ENCODE measurements at places on chromosomes 1 and 21.

GRCh38 chr1:212782422-212783154, 9.0 kb downstream of the NSL1 start:
- DNase-seq, result no peak

- DNase-seq, result no peak
Observed at GRCh38 chr1:53781654-53782053, 42.7 kb upstream of the GLIS1 start.

DNA sequence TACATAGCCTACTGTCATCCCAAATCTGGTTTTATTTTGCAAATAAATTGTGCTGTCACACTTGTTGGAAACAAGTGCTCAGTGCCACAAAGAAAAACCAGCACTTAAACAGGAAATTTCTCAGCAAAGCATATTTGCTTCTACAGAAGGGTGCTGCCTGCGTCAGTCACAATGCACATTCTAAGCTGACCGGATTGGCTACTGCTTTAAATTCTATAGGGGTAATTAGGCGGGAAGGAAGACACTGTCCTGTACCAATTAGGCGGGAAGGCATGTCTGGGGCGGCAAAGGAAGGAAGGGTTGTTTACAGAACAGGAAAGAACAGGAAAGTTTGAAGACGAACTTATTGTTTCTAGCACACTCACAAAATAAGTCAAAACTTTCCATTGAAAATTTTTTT, 2.8 kb downstream of the IFI16 start:
- no peak for DNase-seq

DNA sequence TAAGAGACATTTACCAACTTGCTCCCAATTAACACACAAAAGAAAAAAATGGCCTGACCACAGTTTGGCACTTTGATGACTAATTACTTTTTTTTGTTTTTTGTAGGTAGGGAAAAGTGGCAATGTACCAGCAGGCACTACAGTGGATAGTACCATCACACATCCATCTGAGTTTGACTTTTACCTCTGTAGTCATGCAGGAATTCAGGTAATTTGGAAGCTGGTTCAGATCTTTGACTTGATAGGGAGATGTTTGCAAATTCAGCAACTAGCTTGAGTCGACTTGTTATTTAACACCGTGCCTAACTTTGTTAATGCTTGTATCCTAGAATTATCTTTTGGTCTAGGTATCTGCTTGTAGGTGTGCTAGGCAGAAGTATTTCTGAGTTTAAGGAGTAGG, 33.0 kb upstream of the AGO1 start:
- DNase-seq, result no peak

DNA sequence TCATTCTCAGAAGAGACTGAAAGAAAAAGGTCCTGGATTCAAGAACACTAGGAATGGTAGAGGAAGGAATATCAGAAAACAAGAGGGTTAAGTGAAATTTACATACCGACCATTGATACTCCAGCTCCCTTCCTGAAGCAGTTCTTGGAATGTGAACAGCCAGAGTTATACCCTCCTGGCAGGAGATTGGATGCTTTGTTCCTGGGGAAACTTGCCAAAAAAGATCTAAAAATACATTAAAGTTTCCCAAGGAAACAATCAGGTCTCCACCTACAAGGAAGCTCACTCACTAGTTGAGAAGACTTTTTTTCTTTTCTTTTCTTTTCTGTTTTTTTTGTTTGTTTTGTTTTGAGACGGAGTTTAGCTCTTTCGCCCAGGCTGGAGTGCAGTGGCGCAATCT, 91.1 kb downstream of the HLX start:
- no peak for DNase-seq

DNA sequence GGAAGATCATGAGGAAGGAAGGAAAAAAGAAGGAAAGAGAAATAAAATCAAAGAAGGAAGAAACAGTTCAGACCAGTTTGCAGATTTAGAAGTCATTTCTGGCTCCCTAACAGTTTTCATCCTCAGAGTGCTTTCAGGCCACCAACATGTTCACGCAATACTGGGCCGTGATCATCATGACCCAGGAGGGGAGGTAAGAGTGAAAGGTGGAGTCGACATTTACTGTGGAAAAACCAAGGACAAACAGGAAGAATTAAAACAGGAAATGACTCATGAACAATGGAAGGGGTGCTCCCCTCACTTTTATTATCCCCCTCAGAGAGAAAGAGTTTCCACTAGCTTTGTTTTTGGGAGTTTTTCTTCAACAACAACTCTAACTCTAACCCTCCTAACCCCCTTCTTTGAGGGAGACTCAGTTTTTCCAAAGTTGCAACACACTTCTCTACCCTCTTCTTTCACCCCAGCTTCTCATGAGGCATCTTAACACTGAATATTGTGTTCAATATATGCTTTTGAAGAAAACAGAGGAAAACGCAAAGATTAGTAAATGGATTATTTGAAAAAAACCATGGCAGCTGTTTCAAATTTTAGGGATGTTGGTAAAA, 60.4 kb downstream of the VANGL2 start:
- DNase-seq, result no peak

DNA sequence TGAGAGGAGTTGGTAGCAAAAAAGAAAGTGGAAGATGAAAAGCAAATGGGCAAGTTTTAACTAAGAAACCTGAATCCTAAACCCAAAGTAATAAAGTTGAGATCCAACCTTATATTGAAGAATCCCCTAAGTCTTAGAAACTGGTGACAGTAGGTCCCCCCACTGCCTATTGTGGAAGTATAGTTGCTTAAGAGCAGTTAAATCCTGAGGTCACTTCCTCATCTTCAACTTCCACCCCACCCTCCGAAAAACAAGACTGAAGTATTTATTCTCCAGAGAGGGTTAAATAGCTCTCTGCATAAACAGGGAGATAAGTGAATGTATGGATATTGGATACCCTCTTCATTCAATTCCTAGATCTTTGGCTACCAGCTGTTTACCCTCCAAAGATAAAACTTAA, 3.3 kb upstream of the DSTYK start:
- no peak for DNase-seq

DNA sequence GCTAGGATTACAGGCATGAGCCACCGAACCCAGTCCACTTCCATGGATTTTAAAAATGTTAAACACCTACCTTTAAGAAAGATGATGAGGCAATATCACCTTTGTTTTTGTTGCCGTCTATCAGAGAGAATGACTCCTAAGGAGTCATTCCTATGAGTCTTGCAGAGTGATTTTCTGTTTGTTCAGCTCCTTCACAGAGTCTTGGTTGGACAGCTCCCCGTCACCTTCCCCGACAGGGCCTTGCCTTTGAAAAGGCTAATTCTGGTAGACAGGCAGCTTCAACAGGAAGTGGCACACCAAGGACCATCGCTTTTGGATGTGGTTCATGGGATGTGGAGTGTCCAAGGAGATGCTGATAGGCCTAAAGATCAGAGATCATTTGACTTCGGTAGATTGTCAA, 17.5 kb downstream of the ZBTB18 start:
- DNase-seq, result no peak

All from GOT3 (cell line).